ENCODE measurements at places on chromosomes 1 and 21.

DNA sequence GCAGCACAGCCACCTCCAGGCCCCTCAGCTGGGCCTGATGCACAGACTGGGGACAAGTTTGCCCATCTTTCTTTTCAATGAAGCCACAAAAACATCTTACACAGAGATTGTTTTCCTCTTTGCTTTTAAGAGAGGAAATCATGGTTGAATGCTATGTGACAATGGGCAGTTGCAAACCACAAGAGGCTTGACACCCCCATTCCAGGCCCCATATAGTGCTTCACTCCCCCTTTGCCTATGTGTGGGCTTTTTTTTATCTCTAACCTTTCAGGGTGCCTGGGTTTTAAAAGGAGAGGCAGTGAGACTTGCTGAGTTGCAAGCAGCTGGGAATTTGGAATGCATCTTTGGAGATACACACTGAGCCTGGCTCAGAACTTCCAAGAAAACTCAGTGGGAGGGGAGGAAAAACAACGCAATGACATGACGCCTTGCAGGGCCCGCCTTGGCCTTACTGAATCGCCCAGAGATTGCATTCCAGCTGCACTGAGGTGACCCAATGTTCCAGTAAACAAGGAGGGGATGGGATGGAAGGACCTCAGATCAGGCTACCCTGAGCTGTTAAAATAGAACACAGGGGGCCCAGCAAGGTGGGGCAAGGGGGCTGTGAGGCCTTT lies 145.2 kb upstream of the ZNF648 start:
- no peak for DNase-seq

DNA sequence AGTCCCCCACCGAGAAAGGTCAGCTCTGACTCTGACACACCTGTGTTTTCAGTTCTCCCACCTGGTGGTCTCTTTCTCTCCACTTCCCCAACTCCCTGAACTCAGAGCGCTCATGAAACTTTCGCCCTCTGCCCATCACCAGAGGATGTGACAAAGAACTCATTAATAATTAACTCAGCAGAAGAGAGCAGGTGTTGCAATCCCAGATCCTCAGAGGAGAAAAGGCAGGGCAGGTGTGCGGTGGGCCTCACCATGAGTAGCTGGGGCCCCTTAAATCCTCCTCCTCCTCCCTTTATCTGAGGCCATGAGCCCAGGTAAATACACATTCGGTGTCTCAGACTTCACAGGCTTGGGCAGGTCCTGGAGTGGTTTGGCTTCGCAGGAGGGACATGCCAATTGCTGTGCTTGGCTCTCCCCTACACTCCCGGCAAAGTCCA lies 1.7 kb upstream of the LAMB3 start:
- DNase-seq, result no peak

GRCh38 chr1:212611000-212611948 lies 2.7 kb downstream of the ATF3 start:
- DNase-seq, result no peak

DNA sequence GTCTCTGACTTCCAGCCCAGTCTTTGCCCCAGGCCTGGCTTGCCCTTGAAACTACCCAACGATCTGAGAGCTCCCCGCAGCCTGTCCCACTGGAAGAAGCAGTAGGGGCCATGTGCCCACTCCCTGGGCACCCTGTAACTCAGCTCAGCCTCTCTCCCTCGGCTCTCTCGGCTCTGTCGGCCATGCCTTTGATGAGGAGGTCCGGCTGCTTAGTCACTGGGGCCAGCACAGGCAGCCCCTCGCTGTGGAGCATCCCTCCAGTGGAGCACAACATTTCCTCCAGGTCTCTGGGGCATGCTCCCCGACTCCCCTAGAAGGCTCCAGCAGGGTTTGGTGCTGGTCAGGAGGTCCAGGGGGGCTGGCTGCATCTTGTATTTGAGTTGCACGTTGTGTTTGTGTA lies 83.3 kb upstream of the DISP3 start:
- DNase-seq, result no peak

DNA sequence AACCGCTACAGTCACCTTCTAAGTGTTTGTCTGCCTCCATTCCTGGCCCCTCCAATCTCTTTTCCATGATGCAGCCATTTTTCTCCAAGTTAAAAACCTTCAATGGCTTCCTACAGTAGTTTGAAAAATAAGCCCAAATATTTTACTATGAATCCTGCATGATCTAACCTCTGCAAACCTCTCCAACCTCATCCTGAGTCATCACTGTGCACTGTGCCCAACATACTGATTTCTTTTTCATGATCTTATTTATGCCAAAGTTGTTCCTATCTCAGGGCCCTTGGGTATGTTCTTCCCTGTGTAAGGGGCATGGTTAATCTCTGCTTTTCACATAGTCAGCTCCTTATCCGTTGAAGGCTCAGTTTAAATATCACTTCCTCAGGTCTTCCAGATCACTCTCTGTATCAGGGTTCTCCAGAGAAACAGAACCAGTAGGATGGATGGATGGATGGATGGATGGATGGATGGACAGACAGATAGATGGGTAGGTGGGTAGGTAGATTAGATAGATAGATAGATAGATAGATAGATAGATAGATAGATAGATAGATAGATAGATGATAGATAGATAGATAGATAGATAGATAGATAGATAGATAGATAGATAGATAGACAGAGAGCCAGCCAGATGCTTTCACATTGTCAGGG lies 18.1 kb upstream of the PTPN14 start:
- no peak for DNase-seq

DNA sequence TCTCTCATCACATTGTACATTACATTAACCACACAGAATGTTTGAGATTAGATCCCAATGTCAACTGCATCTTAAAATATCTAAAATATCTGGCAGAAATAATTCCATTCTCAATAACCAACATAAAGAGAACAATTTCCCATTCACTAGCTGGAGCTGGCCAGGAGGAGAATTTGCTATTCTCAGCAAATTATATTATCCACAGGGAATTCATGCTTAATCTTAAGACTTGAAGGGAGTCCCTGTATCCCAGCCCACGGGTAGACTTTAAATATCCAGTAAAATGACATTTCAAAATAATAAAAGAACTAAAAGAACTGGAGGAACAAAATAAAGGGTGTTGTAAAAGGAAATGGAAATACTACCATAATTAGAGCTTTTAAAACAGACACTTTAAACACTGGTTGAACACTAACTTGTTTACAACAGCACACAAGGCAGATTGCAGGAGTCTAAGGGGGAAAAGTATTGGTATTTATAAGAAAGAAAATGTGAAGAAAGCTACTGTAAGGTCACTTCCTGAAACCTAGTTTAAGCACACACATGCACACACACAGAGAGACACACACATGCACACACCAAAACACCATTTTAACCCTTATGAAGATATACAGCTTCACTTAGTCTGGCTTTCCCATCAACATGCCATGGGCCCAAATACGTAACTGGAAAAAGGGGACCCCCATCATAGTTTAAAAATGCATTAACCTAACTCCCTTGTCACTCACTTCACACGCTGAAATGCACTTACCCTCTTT lies 107.0 kb downstream of the PTPN14 start:
- no peak for DNase-seq

GRCh38 chr1:177431123-177431522 lies 260.4 kb downstream of the BRINP2 start:
- no peak for DNase-seq

DNA sequence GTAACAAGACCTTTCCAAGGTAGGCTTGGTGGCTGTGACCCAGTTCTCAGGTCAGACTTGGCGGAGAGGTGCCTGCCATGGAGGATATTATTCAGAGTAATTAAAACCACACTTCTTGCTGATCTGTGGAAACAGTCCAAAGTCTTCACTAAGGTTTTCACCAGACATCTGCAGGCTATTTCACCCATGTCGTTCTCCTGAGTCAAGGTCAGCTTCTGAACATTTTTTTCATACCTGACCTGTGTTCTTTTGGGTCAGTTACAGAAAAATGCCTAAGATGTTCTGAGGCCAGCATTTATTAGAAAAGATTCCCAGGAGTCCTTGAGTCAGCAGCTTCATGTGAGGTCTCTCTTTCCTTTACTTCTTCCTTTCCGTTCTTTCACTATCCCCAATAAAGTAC lies 54.9 kb downstream of the RGL1 start:
- DNase-seq, result no peak

- DNase-seq, result no peak
Measured at GRCh38 chr21:44804762-44805161, 3.1 kb upstream of the UBE2G2 start.

- no peak for DNase-seq
Measured at GRCh38 chr1:224435318-224435763, 744 bp upstream of the WDR26 start.

DNA sequence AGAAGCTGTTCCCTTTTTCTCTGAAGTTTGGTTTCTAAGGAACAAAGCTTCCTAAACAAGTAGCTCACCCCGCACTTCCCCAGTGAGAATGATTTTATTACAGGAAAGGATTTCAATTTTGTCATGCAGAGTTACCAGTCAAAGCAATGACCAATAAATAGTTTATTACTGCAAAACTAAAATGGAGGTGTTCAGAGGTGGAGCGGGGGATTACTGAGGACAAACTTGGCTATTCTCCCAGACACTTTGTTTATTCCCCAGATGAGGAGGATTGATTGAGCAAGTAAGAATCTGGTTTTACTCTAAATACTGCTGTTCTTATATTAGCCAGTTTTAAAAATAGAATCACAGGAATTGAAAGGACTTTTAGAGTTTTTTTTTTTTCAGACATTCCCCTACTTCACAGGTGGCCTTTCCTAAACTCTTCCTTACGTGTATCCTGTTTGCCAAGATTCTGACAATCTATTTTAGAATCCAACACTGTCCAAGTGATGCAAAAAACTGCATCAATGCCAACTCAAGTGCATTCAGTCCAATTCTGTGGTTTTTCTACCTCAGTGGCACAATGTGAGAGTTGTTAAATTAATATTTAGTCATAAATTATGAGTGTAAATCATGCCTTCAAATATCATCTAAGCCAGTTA lies 136.1 kb downstream of the TNFSF18 start:
- no peak for DNase-seq

DNA sequence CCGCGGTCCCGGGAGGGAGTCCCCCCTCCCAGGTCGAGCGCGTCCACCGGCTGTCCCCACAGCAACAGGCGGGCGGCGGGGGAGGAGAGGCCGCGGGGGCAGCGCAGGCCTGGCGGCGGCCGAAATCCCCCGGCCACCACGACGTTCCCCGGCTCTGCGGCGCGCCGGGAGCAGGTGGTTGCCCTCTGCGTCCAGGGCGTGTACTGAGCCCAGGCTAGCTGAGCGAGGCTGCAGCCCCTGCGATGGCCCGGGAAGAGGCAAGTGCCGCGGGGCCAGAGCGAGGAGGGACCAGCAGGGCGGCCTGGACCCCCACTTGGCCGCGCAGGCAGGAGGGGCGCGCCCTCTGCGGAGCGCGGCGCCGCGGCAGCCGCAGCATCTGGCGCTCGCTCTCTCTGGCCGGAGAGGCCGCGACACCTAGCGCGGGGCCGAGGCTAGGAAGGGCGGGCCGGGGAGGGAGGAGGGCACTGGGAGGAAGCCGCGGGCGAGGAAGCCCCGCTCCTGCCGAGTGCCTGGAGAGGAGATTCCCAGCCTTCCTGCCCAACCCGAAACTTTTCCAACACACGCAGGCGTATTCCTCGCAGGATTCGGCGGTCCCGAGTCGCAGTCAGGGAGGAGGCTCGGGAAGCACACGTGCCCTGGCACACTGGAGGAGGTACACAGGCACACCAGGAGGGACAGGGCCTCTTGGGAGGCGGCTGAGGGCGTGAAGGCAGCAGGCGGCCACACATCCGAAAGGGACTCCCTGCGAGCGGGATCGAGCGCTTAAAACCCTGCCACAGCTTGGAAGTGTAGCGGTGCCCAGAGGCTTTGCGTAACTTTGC lies 4.9 kb upstream of the PROX1 start:
- no peak for DNase-seq

DNA sequence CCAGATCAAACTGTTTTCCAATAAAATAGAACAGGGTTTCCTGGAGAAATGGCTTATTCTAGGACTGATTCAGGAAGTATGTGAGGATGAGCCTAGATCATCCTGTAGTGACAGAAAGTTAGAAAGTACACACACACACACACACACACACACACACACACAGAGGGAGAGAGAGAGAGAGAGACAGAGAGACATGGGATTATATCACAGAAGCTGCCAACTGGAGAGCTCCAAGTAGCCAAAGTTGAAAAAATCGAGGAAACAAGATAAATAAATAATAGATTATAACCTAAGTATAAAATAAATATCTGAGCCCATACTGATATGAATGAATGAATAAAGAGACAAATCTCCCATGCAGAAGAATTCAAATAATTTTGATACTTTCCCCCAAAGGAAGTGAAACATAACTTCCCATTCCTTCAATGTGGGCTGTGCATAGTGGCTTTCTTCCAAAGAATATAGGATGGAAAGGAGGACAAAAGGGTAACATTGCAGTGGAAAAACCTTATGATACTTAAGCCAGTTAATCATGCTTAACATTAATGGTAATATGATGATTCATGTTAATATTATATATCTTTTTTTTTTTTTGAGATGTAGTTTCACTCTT lies 171.6 kb downstream of the NTPCR start:
- DNase-seq, result no peak

GRCh38 chr1:3743421-3743820 lies 8.8 kb upstream of the CCDC27 start:
- no peak for DNase-seq

- DNase-seq, result peak; percentile 80
Measured at GRCh38 chr1:150979092-150980056, 2.7 kb upstream of the ANXA9 start.

- peak; percentile 31 for DNase-seq
Measured at GRCh38 chr1:16032388-16033102, 10.7 kb downstream of the CLCNKA start.

- no peak for DNase-seq
Measured at GRCh38 chr1:43101061-43101460, 71.0 kb downstream of the EBNA1BP2 start.

DNA sequence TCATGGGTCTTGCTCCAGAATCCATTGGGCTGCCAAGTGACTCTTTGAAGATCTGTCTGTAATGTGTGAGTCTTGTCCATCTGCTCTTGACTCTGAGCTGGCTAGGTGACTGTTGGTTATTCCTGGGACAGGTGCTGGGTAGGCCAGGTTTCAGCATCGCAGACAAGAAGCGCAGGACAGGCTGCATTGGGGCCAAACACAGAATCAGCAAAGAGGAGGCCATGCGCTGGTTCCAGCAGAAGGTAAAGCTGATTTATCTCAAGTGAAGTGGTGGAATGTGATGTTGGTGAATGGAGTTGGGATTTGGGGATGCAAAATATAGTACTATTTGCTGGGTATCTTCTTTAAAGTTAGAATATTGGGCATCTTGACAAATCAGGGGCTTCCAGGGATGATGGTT lies 4.1 kb downstream of the RPL11 start:
- no peak for DNase-seq

DNA sequence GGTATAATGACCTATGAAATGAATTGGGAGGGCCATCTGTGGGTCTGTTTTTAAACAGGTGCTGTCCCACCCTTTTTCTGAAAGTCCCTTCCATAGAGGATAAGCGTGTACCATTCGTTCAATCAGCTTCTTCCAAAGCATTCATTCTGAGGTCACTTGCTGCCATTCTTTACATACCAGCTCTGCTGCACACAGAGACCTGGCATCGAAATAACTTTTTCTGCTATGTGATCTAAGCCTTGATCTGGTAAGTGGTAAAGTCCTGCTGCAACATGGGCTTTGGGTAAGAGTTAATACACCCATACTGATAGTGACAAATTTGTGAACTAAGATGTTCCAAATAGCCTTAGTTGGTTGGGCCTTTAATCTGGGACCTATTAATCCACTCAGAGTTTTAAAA lies 38.9 kb downstream of the DR1 start:
- no peak for DNase-seq
